ENCODE measurements at places on chromosomes 7 and 10.

DNA sequence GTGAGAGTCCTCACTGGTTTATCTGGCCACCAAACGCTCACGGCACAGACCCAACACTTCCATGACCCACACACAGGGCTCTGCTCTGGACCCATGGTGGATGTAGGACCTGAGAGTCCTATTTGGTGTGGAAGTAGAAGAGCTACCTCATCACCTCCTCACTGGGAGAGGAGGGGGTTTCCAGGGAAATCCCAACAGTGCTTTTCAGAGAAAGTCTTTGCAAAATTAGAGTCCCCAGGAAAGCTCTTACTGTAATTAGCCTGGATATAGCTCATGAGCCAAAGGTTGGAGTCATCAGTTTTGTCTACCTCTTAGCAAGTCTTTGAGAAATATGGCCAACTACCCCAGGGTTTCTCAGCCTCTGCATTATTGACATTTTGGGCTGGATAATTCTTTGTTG, 34.7 kb upstream of the TARP start:
- no peak for DNase-seq

GRCh38 chr10:35910234-35910633, 268.1 kb upstream of the FZD8 start:
- DNase-seq = no peak

DNA sequence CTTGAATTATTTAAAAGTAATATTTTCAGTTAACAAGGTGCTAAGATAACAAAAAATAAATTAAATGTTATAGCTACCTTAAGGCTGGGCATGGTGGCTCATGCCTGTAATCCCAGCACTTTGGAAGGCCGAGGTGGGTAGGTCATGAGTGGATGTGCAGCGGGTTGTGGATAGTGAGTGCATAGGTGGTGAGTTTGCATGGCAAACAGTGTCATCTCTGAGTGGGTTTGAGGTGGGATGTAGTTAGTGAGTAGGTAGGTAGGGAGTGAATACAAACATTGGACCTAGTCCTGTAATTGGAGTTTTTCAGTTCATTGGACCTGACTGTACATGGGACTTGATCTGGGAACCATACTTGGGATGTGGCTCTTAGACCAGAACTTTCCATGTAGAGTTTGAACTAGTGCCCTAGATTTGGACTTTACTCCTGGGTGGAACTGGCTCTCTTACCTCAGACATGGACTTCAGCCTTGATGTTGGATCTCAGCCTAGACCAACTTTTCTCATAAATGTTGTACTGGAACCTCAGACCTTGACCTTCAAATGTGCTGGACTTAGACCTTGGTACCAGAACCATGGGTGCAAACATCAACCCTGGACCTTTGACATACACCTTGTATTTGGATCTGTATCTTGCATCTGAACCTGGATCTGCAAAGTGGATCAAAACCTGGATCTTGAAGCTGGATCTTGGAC, 47.0 kb downstream of the SEC61G start:
- DNase-seq = no peak

DNA sequence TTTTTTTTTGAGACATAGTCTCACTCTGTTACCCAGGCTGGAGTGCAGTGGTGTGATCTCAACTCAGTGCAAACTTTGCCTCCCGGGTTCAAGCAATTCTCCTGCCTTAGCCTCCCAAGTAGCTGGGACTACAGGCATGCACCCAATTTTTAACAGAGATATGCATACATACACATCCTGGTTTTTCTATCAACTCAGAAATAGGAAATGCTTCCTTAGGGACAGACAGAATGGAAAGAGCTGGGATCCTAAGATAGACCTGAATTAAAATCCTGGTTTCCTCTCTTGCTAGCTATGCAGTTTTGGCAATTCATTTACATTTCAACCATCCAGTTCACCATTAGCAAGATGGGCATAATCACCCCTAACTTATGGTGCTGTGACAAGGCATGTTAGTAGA, 347.5 kb downstream of the GPAM start:
- no peak for DNase-seq

DNA sequence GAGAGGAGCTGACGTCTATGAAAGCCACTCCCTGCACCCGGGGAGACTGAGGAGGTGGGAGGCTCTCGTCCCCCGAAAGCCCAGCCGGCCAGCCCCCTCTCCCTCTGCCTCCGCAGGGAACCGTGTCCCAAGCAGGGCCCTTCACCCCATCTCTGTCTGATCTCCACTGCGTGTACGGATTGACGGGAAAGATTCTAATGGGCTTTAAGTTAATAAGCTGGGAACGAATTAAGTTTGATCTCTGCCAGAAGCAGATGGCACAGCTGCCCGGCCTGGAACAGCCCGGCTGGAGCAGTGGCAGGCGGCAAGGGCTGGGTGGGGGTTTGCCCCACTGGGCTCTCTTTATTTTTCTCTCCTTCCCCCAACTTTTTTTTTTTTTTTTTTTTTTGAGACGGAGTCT, 6.1 kb upstream of the SLC29A4 start:
- no peak for DNase-seq

DNA sequence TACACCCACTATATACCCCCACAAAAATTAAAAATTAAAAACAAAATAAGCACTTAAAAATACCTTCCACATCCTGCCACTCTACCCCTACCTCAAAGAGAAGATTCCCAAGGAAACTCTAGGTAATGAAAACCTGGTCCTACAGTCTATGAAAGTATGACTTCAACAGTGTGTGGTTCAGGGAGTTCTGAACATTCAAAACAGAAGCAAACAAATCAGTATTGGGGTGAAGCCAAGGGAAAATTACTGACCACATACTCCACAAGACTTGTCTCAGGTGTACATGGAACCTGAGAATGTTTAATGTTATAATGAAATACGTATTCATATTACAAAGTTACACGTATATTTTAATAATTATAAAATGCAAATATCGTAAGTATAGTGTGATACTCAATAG, 20.3 kb upstream of the LIPM start:
- no peak for DNase-seq

GRCh38 chr10:33095867-33096815, 138.1 kb upstream of the ITGB1 start:
- no peak for DNase-seq

GRCh38 chr7:44103923-44104859, at the start of gene AEBP1:
TSS of gene AEBP1 (plus strand) at chr7:44104345. CDS start at chr7:44104666, 321 bp downstream.
- DNase-seq = no peak

DNA sequence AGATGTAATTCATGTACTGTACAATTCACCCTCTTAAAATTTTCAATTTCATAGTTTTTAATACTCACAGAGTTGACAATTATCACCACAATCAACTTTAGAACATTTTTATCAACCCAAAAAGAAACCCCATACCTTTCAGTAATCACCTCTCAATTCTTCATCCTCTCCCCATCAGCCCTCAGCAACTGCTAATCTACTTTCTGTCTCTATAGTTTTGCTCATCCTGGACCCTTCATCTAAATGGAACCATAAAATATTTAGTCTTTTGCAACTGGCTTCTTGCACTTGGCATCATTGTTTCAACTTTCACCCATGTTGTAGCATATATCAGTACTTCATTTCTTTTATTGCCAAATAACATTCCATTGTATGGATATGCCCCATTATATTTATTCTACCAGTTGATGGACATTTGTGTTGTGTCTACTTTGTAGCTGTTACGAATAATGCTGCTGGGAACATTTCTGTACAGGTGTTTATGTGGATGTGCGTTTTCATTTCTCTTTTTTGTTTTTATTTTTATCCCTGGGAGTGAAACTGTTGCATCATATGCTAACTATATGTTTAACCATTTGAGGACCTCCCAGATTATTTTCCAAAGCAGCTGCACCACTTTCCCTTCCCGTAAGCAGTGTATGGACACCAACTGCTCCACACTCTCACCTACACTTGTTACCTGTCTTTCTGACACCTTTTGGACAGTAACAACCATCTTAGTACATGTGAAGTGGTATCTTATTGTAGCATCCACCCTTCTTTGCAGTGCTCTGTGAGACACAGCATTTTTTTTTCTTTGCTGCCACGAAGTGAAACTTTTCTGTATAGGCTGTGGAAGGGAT, 65.4 kb upstream of the APBB1IP start:
- no peak for DNase-seq

- DNase-seq = no peak
Observed at GRCh38 chr7:75850235-75850634, 28.6 kb upstream of the RHBDD2 start.

DNA sequence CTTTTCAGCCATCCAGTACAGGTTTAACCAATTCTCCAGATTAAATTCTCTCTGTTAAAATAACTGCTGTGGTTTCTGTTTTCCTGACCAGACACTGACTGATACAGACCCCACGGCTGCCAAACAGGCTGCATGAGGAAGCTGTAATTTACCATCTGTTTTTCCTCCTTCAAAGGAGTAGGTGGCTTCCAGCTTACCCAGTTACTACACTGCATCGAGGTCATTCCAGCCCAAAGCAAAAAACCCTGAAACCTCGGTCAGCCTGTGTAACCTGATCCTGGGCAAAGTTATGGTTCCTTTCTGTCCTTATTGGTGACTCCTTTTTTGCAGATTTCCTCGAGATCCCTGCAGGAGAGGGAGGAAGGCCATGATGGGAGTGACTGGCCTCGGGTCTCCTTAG, 27.9 kb upstream of the LOXL4 start:
- no peak for DNase-seq

DNA sequence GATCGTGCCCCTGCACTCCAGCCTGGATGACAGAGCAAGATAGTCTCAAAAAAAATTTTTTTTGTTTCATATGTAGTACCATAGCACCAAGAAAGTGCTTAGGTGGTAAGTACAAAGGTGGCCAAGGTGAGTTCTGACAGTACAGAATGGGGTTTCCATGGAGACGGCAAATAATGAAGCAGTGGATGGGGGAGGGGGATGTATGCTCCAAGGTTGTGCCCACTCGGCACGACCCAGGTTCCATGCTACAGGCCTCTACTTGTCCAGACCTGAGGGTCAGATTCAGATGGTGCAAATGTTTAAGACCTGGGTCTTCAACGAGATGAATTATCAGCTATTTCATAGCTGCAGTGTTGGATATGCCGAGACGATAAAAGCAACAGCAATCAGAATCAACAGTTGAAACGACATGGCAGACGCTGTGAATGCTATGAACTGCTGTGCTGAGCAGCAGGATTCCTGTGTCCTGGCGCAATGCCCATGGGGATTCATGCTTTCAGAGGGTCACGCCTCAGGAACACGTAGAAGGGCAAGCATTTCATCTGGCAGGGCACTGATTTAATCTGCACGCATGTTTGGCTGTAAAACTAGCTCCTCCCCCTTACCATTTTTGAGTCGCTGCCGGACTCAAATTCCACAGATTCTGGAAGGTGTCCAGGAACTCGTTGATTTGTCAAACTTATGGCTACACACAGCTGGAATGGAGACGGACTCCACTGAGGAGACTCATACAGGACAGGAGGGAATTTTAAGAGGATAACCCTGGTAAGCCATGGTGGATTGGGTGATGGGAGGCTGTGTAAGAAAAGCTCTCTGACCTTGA, 256.5 kb downstream of the FRMD4A start:
- peak; percentile 49 for DNase-seq

- DNase-seq = no peak
Observed at GRCh38 chr10:74953214-74953613, 126.8 kb downstream of the KAT6B start.

DNA sequence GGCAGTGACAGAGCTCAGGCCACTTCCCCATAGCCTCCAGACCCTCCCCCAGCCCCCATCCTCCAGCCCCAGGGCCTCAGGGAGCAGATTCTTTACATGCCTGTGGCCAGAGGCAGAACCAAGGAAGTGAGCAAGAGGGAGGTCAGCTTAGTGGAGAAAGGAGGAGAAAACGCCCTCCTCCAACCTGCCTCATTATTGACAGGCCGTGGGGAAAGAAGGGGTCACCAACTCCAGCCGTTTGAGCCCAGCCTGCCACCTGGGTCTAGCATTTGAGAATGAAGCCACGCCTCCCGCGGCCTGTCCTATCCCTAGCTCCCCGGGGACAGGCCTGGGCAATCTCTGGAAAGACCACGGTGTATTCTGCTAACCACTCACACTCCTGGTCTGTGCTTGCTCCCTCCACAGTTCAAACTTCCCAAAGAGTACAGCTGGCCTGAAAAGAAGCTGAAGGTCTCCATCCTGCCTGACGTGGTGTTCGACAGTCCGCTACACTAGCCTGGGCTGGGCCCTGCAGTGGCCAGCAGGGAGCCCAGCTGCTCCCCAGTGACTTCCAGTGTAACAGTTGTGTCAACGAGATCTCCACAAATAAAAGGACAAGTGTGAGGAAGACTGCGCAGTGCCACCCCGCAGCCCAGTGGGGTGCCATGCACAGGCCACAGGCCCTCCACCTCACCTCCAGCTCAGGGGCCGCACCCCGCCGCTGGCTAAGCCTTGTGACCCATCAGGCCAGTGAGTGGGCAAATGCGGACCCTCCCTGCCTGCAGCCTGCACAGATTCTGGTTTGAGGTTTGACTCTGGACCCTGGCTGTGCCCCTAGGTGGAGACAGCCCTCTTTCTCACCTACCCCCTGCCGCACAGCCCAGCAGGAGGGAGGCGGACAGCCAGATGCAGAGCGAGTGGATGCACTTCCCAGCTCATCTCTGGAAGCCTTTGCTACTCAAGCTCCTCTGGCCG, 14.3 kb upstream of the TRIM8 start:
- no peak for DNase-seq

GRCh38 chr10:12769323-12770044, 232.0 kb downstream of the CCDC3 start:
- DNase-seq = no peak

GRCh38 chr7:151134743-151135524, 32.6 kb downstream of the GBX1 start:
- no peak for DNase-seq

DNA sequence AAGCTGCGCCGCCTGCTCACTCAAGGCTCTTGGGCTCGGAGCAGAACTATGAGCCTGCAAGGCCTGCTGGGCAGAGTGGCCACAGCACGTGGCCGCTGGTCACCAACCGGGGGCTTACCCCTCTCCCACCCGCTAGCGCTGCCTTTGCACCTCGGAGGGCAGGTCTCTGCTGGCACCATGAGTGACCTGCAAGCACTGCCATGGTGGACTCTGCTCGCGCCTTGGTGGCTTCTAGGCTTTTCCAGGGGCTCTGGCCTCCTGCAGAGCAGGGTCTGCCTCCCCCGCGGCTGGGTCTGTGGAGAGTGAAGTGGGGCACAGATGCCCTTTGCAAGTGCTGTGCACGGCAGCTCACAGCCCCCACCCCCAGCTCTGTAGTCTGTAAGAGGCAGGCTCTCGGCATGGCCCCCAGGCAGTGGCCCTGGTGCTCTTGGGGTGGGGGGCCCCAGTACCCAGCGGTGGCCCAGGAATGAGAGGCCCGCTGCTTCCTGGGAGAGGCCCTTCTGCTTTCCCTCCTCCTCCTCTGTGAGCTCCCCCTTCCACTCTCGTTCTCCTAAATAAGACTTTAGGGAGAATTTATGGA, 119.6 kb downstream of the INPP5A start:
- no peak for DNase-seq

GRCh38 chr10:117533507-117534281, 8.9 kb upstream of the EMX2 start:
- DNase-seq = no peak

- no peak for DNase-seq
Observed at GRCh38 chr7:57370066-57370738, 79.8 kb upstream of the ZNF716 start.

DNA sequence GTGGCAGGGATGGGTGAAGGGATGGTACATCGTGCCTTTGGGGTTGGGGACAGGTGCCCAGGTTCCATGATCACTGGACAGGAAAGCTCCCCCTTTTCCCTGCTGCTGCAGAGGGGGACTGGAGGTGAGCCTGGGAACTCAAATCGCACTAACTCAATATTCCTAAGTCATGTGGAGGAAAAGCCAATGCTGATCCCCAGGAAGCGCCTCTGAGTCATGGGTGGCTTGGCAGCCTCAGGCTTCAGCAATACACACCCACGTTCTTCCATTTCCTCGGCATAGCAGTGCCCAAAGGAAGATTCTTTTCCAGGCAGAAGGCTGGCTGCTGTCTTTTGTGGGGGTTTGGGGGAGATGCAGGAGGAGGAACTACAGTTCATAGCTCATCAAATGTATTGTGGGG, 165.8 kb downstream of the CCDC3 start:
- DNase-seq = no peak
